ENCODE measurements at places on chromosomes 2 and 18.

- DNase-seq = no peak
Measured at GRCh38 chr2:23235292-23235691, 149.7 kb upstream of the KLHL29 start.

DNA sequence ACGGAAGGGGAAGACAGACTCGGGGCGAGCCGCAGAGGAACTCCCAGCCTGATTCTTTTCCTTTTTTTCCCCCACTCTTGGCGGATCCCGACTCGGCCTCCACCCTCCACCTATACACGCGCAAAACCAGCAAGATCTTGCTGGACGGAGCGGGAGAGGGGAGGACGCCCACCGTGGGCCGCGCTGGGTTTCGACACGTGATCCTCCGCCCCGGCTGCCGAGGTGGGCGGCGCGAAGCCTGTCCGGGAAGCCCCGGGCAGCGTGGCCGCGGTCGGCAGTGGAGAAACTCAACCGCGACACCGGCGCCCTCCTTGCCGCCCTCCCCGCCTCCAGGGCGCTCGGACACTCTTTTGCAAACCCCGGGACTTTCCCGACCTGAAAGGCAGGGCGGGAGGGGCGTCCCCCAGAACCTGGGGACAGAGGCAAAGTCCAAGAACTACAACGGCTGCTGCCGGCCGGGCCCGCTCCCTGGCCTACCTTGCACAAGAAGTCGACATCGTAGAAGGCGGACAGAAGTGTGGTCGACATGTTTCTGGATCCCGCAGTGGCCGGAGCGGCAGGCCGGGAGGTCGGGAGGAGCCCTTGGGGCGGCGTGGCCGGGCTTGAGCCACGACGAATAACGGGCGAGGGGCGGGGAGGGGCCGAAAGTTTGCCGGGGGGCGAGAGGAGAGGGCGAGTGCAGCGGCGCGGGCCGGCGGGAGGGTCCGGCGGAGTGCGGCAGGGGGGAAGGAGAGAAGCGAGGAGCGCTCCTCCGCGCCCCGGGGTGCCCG is 433 bp downstream of the ZFP36L2 start:
- peak; percentile 80 for DNase-seq

- DNase-seq = no peak
Measured at GRCh38 chr2:170996316-170996715, 67.3 kb downstream of the GORASP2 start.

GRCh38 chr2:164920430-164920829 is 34.9 kb downstream of the SLC38A11 start:
- DNase-seq = peak; percentile 78

- peak; percentile 34 for DNase-seq
Measured at GRCh38 chr2:235129850-235130249, 178.0 kb downstream of the SH3BP4 start.

DNA sequence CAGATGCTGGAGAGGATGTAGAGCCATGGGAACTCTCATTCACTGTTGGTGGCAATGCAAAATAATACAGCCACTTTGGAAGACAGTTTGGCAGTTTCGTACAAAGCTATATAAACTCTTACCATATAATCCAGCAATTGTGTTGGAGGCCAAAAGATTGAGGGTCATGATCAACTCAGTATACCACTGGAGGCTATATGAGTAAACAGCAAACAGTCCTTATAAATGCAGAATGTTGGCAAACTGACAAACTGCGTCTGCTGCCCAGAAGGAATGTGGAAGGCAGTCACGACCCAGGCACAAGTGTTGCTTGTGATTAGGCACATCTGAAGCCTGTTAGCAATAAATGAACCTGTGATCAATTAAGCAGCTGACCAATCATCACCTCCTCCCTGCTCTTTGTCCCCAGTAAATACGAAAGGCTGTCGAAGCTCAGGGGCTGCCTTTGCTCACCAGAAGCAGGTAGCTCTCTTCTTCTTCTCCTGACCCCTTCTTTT is 98.1 kb upstream of the SPOPL start:
- DNase-seq = no peak

DNA sequence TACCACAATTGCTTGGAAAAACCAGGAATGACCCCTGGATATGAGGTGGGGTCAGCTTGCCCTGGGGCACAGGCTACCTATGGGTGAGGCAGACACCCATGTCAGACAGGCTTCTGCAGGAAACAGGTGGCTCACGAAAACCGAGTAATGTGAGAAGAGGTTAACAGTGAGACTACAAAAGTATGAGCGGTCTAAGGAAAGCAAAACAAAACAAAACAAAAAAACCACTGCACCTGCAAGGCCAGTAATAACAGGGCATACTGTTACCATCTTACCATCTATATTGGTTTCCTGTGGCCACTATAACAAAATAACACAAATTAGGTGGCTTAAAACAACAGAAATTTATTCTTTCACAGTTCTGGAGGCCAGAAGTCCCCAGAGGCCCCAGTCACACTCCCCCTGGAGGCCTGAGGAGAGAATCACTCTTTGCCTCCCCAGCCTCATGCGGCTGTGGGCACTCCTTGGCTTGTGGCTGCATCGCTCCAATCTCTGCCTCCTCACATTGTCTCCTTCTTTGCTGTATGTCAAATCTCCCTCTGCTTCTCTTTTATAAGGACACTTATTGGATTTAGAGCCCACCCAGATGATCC is 86.6 kb upstream of the EPC2 start:
- no peak for DNase-seq

DNA sequence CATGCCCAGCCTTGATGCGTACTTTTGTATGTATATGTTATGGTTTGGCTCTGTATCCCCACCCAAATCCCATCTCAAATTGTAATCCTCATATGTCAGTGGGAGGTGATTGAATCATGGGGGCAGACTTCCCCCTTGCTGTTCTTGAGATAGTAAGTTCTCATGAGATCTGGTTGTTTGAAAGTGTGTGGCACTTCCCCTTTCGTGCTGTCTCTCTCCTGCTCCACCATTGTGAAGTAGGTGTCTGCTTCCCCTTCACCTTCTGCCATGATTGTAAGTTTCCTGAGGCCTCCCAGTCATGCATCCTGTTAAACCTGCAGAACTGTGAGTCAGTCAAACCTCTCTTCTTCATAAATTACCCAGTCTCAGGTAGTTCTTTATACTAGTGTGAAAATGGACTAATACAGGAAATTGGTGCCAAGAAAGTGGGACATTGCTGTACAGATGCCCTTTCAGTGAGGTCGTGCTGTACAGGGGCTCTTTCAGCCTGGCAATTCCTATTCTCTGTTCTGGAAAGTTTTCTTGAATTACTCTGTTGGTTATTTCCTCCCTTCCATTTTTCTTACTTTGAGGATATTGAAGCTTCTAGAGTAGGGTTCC is 38.2 kb downstream of the KCMF1 start:
- DNase-seq = no peak

GRCh38 chr2:125070726-125071505 is 1045.8 kb downstream of the CNTNAP5 start:
- DNase-seq = no peak

DNA sequence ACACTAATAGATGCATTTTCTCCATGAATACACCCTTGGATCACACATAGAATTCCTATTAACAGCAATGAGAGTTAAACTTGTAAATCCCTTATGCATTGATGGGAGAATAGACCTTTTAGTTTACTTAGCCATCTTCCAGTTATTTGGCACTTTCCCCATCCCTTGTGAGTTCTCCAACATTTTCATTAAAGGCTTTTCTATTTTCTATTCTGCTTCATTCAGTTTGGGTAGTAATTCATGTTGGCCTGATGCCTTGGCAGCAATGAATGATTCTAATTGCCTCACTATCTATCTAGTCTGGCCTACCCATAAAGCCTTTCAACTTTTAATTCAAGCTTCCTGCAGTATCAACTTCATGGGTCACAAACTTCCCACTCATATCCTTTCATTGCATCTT is 32.3 kb downstream of the TBR1 start:
- no peak for DNase-seq

DNA sequence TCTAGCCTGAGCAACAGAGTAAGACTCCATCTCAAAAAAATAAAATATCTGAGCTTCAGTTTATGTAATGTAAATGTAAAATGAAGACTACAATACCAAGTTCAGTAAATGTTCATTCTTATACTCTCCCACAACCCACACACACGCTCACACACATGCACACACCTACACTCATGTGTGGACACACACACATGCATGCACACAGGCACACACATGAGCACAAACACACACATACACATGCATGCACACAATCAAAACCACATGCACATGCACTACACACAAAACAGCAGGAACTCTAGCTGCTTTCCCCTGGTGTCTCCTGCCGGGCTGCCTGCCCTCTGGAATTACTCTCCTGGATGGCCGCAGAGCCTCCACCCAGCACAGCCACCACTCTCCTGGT is 90.6 kb downstream of the GFPT1 start:
- DNase-seq = no peak

GRCh38 chr2:38243186-38243880 is 133.7 kb downstream of the ATL2 start:
- DNase-seq = peak; percentile 8

GRCh38 chr18:30748541-30748940 is 294.0 kb downstream of the DSC3 start:
- DNase-seq = no peak

- DNase-seq = no peak
Measured at GRCh38 chr2:224395620-224396390, 6.1 kb downstream of the FAM124B start.

DNA sequence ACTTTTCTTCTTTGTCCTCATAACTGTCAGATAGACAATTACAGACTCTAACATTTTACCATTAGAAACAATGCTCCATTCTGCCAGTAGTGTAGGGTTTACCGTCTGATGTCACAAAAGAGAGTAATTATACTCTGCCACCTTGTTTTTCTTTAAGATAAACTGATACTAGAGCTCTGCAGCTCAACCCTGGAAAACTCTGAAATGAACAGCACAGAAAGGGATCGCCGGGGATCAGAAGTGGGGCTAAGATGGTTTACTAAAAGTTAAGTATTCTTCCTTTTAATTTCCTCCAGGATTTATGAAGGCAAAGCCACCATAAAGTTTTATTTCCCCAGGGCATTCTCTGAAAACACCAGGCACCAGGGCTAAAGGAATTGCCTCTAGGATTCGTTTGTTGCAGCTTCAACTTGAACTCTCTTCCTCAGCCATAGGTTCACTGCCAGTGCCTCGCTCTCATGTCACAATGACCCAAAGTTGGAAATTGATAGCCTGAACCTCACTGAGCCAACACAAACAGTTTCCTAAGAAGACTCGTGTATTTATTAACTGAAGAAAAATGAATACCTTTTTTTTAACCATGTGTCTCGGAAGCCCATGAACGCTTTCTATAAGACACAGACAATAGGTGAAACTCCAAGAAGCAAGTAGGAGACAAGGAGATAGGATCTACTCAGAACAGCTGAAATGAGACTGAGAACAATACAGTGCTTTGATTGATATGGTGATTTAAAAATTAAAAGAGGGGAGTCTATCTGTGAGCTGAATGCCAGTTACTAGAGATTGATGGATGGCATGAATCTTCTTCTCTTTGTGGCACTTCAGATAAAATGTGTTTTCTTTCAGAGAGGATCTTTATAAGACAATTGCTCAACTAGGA is 121.5 kb upstream of the SPATS2L start:
- peak; percentile 49 for DNase-seq

GRCh38 chr2:230178546-230179485 is 41.0 kb downstream of the SP110 start:
- DNase-seq = no peak
